ENCODE measurements at places on chromosomes 1 and 21.

DNA sequence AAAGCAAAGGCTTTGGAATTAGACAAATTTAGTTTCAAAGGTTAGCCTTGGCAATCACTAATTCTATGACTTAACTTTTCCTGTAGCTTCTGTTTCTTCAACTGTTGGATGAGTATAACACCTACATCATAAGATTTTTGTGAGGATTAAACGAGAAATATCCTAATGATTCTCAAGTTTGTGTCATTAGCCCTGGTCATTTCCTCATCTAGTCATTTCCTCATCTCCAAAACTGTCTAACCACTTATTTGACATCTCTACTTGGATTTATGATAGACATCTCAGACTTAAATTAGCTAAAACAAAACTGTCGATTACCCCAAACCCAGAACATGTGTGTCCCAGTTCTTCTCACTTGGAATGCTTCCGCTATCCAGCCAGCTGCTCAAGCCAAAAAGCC, 80.2 kb upstream of the CHODL start:
- no peak for DNase-seq

DNA sequence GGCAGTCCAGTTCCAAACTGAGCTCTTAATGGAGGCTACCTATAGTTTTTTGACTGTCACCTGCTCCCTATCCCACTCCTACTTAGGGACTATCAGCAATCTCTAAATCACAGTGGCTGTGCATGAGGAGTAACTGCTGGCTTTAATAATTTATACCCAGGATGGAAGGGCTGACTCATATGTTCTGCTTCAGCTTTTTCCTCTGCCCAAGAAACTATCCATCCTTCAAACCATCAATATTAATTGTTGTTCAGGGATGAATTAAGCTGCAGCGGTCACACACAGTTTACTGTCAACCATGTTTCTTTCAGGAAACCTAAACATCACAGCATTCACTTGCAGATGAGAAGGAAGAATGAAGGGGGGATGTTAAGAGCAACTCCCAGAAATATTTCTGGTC, 9.0 kb upstream of the PGBD5 start:
- no peak for DNase-seq

- no peak for DNase-seq
Observed at GRCh38 chr1:247936415-247936814, 11.7 kb downstream of the OR2AJ1 start.

DNA sequence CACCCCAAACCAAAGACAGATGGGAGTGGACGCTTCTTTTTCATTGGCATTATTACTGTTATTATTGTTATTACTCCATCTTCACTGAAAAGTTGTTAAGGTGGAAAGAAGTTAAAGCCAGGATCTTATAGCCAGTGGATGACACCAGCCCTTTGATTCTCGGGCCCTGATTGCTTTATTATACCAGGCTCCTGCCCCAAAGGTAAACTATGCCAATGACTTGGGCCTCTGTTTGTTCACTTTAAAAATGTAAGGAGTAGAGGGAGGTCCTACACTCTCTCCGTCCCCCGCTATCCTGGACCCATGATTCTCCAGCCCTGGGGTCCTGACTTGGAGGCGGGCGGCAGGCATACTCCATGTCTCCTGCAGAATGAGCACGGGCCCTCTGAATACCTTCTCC, 106.8 kb downstream of the TOMM20 start:
- no peak for DNase-seq

DNA sequence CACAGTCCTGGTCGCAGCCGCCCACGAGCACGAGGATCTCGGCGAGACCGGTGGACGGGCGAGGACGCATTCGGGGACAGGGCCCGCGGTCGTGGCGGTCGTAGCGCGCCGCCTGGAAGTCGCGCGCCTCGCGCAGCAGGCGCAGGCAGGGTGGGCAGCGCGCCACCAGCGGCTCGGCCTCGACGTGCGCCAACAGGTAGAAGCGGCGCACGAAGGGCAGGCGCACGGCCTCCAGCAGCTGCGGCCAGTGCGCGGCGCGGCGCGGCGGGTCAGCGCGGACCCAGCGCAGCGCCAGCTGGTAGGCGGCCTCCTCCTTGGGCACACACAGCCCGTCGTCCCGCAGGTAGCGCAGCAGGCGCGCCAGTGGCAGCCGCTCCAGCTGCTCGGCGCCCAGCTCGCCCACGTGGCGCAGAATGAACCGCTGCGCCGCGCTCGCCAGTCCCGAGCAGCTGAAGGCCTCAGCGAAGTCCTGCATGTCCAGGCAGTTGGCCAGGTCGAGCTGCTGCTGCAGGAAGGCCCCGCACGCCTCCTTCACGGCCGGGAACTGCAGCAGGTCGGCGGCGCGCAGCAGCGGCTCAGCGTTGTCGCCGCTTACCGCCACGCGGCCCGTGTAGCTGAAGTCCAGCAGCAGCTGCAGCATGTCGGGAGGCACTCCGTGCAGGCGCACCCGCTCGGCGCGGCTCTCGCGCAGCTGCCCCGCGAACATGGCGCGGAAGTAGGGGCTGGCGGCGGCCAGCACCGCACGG, 573 bp downstream of the KLHL21 start:
- no peak for DNase-seq

DNA sequence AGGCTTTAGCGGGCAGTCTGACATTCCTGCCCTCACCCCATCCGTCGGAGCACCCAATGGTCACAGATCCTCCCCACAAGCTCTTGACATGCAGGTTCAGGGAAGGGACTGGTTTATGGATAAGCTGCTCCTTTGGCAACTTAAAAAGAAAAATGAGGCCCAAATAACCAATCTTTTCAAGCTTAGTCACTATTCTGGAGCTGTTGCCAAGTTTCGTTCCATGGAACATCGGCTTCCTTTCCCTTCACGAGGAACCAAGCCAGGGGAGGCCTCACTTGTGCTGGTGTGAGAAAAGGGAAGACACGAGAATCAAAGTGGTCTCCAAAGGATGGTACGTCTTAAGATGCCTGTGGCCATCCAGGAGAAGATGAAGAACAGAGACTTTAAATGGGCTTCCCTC, 46.1 kb upstream of the LPAR3 start:
- no peak for DNase-seq

DNA sequence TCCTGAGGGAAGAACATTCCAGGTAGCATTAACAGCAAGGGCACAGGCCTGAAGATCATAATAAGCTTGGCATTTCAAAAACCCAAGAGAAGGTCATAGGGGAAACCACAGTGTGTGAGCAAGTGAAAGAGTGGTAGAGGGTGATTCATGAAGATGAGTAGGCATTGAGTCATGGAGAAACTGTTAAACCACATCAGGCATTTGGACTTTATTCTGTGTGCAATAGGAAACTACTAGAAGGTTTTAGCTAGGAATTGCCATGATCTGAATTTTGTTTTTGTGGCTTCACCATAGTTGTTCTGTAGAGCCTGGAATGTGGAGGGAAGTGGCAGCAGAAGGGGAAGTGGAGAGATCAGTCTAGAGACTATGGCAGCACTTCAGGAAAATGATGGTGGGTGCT, 359.0 kb upstream of the PTBP2 start:
- DNase-seq, result no peak

DNA sequence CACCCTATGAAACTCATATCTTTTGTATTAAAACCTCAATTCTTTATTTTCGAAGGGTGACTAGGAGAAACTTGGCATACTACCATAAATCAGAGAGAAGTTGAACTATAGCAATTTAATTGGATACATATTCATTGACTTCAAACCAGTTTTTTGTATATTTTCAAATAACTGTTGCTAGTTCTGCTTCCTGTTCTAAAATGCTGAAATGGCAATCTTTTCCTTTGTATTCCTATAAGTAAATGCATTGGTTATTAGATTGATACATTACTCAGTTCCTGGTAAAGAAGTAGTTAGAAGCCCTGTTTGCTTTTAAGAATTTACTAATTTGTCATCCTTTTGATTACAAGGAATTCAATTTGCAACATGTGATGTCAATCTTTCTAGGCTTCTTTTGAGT, 200.0 kb downstream of the DISC1 start:
- no peak for DNase-seq

Measured in effector memory CD4-positive, alpha-beta T cell (primary cell).